ENCODE measurements at places on chromosomes 3 and 15.

- no peak for DNase-seq
Measured at GRCh38 chr3:120892921-120893320, 15.1 kb upstream of the STXBP5L start.

- DNase-seq = no peak
Measured at GRCh38 chr3:184466413-184466960, 86.6 kb downstream of the CHRD start.

DNA sequence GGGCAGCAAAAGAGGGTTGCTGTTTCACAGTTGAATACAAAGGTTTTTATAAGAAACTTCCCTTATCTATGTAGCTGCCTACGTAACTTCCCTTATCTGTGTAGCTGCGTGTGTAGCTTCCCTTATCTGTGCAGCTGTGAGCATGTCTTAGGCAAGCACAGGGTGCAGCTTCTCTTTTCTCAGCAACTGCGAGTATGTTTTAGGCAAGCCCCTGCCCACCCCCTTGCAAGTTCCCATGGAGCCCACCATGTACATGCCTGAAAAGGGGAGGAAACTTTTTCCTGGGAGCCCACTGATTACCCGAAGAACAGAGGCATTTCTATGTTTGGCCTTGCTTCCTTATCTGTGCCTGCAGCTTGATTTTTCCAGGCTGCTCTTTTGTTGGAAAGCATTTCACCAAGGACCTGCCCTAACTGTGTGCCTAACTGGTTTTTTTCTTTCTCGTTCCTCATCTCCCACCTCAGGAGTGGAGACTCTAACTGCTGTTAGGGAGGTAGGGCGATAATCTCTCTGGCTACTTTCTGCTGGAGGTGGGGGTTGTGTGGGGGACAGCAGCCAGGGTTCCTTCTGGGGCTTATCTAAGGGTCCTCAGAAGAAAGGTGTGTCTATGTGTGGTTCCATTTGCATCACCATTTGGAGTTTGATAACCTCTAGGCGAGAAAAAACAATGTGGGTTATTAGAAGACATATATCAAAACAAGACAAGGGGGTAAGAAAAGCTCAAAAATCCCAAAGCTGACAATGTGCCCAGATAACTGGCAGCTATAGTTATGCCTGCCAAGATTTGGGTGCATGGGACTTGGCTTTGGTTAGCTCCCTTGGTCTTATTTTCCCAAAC is 26.0 kb downstream of the SORD start:
- DNase-seq = no peak

GRCh38 chr15:94700211-94700610 is 468.9 kb downstream of the MCTP2 start:
- DNase-seq = no peak

DNA sequence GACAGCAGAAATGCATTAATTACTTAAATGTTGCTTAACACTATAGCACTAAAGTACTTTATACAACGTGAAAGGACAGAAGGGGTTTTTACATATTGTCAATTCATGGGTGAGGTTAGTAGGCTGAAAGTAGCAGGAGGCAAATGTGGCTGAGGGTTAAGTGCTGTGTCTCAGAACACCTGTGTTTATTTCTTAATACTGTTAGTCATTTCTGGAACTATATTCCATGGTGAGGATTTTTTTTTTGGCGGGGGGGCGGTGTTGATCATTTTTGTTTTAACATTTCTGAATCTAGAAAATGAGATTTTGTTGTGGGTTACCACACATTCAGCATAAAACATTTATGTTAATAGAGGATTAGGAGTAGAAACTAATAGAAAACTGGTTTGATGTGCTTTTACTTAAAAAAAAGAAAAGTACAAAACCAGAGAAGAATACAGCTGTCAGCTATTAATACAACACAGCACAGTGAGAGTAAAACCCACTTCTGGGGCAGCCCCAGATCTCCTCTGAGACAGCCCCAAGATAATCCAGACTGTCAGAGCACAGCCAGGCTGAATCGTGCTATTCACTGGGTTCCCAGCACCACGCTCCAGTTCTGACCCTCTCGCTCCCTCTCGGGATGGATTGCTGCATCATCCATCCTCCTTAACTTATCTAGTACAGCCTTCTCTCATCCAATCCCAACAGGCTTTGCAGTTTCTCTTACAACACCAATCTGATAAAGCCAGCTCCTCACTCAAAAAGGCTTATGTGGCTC is 307.7 kb downstream of the TUSC7 start:
- no peak for DNase-seq

- no peak for DNase-seq
Measured at GRCh38 chr3:117137065-117137464, 427.5 kb downstream of the TUSC7 start.

DNA sequence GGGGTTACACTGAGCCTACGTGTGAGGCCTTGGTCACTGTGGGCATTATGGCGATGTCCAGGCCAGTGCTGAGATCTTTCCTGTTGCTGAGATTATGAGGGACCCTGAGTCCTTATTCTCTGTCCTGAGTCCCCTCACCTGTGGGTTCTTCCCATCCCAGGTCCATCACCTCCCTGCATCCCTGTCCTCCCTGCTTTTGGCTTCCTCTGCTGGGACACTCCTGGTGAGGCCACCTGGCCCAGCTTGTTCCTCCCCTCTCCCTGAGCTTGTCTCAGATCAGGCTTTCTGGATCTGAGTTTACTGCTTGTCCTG is 36.1 kb downstream of the AMOTL2 start:
- DNase-seq = no peak

DNA sequence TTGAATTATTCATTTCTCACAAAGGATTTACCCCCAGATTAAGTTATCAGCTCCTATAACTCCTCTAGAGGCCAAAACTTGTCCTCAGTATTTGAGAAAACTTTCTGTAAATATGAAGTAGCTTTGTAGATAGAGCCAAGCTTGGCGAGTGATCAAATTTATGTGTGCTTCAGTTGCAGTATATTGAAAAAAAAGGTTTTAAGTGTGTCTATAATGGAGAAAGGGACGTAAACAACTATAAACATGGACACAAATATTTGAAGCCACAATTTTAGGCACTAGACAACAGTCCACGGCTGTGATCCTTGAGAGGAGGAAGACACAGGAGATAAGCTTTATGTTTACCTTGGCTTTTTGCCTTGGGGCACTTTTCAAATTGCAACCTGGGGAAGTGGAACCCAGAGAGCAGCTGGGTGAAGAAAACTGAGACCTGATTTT is 118.7 kb downstream of the THRB start:
- no peak for DNase-seq

DNA sequence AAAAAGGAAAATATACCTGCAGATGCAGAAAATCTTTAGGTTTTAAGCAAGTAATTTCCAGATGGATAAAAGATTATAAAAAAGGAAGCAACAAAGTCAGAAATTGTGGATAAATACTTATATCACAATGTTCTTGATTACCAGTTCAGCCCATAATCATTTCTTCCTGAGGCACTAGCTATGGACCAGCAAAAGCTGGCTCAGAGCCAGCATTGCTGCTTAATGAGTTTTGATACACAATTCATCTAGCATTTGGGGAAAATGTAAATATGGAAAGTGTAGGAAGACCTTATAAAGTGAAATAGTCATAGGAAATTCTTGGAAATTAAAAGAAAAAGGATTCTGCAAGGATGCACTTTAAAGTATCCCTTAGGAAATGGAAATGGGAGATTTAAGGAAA is 168.3 kb upstream of the GBE1 start:
- DNase-seq = no peak

DNA sequence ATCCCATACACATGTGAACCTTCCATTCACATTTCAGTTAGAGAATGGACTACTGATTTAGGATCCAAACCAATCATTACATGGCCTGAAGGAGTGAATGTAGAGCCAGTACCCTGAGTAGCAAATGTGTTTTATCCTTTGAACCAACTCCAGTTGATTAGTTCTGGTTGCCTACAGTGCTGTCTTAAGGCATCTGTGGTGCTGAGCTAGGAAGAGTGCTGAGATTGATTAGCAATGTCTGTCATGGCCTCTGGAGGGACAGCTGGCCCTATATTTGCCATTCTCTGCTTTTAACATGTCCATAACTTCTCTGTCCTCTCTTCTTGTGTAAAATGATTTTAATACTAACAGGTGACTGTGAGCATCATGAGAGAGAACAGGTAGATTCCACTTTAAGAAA is 11.1 kb downstream of the LRTM1 start:
- peak; percentile 13 for DNase-seq

- no peak for DNase-seq
Measured at GRCh38 chr3:196661400-196661799, 21.9 kb downstream of the NRROS start.
